Cerebellar nuclear complex (tissue), 1 donor: ENCODE measurements at places on chromosomes 2 and 18.

DNA sequence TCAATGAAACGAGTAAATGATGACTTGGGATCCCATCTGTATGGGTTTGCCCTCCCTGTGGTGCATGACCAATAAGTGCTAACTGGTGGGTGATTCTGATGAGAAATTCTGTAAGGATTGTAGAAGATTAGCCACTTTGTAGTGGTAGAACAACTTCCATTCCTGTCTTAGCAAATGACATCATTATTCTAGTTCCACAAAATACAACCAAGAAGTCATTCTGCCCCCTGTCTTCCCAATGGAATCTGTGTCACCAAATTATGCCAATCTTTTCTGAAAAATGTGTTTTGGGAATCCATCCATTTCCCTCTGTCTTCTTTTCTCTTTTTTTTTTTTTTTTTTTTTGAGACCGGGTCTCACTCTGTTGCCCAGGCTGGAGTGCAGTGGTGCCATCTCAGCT is 48.4 kb downstream of the SLC38A11 start:
- DNase-seq, result no peak

GRCh38 chr2:237154082-237154638 is 68.5 kb downstream of the COPS8 start:
- DNase-seq, result no peak

DNA sequence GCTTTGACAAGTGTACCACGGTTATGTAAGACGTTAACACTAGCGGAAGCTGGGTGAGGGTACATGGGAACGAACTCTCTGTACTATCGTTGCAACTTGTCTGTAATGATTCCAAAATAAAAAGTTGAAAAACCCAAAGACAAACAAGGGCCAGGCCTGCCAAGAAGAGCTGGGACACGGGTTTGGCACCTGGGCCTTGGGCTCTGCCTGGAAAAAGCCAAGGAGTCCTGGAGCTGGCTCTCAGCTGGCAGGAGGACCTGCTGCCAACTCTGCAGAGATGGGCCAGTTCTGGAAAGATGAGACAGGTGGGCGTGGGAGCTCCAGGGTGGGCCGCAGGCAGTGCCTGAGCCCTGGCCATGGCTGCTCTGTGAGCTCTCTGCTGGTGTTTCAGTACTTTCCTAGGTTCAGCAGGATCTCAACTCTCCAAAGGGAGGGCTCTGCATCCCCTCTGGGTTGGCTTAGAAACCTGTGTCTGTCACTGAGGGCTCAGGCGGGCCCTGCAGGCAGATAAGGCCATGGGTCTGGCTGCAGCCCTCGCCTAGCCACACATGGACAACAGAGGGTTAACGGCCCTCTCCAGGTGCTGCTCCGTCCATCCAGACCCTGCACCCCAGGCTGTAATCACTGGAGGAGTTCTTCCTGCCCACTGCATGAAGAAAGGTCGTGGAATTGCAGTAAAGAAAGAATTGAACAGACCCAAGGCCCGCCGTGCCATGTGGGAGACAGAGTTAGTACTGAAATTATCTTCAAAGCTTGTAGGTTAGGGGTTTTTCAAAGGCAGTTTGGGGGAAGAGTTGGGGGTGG is 89.9 kb downstream of the RHOB start:
- DNase-seq, result no peak

GRCh38 chr2:170019060-170019805 is 158.7 kb upstream of the MYO3B start:
- DNase-seq, result no peak

DNA sequence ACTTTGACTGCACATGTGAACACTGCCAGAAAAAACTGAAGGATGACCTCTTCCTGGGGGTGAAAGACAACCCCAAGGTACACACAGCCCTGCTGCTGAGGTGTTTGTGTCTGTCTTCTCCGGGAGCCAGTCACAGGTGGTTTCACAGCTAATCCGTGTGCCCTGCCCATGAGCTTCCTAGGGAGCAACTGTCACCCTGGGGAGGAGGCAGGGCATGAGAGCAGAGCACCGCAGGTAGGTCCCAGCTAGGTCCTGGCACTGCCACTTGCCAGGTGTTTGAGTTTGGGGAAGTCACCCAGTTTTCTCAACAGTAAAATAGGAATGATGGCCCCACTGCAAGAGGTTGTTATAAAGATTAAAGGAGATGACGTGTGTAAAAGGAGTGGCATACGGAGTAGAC is 29.1 kb downstream of the SMYD1 start:
- no peak for DNase-seq

GRCh38 chr18:39274535-39274934 is 1708.9 kb upstream of the CELF4 start:
- DNase-seq, result no peak
